ENCODE measurements at places on chromosomes 16 and 17.
A peak's percentile ranks its signal among the peaks of the same experiment; 100 is the strongest.

GRCh38 chr17:64777415-64778239 is 115.5 kb upstream of the SMURF2 start:
- no peak for DNase-seq

- DNase-seq = no peak
These were observed 68.6 kb downstream of the CCDC182 start for GRCh38 chr17:57676543-57676942.

DNA sequence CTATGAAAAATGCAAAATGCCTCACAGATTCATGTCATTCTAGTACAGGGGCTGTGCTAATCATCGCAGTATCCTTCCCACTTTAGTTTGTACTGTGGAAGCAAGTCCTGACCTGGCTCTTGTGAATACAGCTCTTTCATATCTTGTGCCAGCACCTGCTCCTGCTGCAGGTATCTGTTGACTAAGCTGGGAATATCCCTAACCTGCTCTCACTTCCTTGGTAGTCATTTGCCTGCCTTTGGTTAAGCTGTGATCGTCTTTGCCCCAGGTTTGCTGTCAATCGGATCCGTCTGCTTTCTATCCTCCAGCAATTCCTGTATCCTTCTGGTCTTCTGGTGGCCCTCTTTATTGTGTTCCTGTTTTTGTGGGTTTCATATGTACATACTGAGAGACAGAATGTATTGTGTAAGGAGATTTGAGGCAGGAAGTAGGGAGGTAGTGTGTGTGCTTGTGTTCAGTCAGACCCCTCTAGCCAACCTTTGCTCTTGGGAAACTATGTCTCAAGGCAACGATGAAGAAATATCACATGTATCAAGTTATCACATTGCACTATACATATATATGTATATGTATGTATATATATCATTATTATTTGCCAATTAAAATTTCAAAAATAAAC is 7.7 kb upstream of the GINS3 start:
- DNase-seq = no peak

DNA sequence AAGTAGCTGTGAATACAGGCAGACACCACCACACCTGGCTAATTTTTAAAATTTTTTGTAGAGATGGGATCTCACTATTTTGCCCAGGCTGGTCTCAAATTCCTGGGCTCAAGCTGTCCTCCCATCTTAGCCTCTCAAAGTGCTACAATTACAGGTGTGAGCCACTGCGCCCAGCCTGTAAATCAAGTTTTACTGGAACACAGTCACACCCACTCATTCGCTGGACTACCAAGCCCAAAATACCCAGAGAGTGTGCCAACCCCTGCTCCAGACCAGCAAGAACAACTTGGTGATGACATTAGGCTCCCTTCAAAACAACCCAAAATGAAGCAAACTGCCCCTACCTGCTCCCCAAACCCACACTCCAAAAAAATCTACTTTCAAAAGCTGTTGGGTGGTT is 36.0 kb downstream of the TVP23A start:
- no peak for DNase-seq

DNA sequence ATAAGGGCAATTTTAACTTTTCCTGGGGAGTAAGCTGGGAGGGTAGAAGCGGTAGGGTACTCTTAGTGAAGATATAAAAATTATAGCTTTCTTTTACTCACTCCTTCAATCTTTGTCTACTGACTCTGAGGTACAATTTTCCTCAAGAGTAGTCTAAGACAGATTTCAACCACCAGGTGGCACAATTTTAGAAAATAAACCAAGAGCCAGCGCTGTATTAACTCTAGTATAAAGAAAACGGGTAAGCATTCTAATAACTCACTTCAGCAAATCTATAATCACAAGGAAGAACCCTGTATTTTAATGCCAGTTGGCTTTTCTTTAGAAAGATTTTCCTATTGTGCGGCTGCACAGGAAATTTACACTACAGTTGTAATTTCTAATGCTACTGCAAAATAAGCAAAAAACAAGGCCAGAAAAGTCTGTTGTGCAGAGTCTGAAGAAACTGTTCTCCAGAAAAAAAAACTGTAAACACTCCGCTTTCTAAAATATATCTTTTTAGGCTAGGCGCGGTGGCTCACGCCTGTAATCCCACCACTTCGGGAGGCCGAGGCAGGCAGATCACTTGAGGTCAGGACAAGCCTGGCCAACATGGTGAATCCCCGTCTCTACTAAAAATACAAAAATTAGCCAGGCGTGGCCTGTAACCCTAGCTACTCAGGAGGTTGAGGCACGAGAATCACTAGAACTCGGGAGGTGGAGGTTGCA is 1.9 kb downstream of the CMC2 start:
- DNase-seq = no peak

DNA sequence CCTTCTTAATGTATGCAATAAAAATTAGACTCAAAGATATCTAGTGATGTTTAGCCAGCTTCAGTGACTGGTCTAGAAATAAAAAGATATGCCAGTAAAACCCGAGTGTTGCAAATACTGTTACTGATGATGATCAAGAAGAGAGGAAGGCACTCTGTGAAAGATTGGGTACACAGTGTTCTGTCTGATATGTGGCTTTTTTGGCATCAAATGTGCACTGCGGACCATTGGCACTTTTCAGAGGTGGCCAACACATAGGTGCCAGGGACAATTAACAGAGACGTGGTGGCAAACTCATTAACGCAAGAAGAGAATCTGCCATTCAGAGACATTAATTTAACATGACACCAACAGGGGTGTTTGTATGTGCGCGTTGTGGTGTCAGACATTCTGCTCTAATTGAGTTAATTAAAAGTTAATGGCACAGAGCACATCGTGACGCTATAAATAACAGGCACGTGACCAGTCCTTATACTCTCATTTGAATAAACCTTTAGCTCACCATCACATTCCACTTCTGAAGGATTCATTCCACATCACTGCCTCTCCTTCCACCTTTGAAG is 549.3 kb upstream of the HSBP1 start:
- DNase-seq = no peak

- DNase-seq = no peak
These were observed 448.6 kb upstream of the RBFOX1 start for GRCh38 chr16:6884002-6884401.

GRCh38 chr16:77386831-77387814 is 47.7 kb downstream of the ADAMTS18 start:
- no peak for DNase-seq

GRCh38 chr16:67181346-67181745 is 2.4 kb downstream of the MATCAP1 start:
- no peak for DNase-seq

- no peak for DNase-seq
These were observed 76.0 kb downstream of the GPR139 start for GRCh38 chr16:19997734-19998133.

- DNase-seq = no peak
These were observed 78.0 kb downstream of the GNAO1 start for GRCh38 chr16:56269281-56269680.

GRCh38 chr16:69253870-69254341 is 57.2 kb upstream of the VPS4A start:
- no peak for DNase-seq

GRCh38 chr16:57528499-57529390 is 7.6 kb downstream of the CCDC102A start:
- DNase-seq = no peak

GRCh38 chr17:61669522-61669921 is 78.5 kb upstream of the NACA2 start:
- DNase-seq = no peak

DNA sequence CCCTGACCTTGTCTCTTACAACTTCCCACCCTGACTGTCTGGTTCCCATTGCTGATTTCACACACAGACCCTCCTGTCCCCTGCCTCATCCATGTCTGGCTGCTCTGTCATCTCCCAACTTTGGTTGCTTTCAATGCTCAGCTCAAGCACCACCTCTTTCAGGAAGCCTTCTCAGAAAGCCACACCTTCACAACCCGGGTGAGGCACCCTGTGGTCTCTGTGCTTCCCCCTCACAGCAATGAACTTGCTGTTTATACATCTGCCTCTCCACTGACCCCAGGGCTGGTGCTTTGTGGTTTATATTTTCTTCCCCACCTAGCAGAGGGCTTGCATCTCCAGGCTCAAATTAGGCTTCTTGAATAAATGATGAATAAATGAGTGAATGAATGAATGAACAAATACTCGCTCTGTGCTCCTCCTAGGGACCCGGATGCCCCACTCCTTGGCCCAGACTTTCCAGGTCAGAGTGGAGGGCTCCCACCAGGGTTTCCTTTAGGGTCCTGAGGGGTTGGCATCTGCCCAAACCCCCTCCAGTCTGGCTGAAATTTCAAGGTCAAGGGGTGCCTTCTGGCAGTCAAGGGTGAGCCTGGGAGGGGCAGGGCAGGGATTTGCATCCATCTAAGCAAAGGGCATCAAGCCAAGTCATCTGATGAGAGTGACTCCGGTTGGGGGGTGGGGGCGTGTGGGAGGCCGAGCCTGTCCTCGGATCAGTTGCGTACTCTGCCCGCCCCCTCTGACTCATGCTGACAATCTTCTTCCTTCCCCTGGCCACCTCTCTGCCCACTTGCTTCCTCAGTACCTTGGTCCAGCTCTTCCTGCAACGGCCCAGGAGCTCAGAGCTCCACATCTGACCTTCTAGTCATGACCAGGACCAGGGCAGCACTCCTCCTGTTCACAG is at the start of gene ITGAX:
TSS of gene ITGAX (plus strand) at position 783 of the 898 bp plus-strand sequence. CDS start at position 862, 79 bp downstream.
- DNase-seq = peak; percentile 90

DNA sequence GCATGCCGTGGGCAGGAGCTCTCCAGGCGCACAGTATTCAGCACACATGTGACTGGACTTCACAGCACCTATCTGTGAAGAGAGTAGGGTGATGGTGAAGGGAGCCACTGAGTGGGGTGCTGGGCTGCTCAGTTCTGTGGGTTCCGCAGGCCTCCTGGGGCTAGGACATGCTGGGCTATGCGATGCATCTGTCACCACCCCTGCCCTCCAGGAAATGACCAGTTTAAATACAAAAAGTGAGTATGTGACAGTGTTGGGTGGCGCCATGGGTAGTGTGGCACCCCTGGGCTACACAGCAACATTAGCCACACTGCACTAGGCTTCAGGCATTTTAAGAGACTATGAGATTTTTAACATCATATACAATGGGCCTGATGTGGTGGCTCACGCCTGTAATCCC is 28.6 kb downstream of the MYLK3 start:
- DNase-seq = no peak

GRCh38 chr16:52634104-52634503 is 87.2 kb upstream of the TOX3 start:
- DNase-seq = no peak

DNA sequence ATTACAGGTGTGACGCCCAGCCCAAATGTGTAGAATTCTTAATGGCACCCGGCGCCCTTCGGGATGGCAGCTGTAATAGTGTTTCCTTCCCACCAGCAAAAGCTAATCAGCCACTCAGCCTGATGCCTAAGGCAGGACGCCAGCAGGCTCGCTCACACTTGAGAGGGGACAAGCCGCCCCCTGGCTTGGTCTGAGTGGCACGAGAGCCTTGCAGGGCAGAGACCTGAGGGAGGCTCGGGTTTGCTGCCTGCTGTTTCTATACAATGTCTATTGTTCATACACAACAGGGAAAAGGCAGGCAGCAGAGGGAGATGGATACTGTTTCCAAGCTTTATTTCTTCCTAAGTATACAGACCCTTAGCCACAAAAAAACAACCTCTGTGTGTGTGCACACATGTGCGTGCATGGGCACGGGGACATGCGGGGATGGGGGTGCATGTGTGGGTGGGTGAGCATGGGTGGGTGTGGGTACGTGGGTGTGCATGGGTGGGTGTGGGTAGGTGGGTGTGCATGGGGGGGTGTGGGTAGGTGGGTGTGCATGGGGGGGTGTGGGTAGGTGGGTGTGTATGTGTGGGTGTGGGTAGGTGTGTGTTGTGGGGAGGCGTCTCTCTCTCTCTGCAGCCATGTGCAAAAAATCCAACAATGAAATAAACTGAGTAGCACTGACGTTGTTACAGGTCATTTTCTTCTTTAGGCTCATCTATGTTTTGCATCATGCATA is 10.0 kb downstream of the SLC38A8 start:
- DNase-seq = no peak

DNA sequence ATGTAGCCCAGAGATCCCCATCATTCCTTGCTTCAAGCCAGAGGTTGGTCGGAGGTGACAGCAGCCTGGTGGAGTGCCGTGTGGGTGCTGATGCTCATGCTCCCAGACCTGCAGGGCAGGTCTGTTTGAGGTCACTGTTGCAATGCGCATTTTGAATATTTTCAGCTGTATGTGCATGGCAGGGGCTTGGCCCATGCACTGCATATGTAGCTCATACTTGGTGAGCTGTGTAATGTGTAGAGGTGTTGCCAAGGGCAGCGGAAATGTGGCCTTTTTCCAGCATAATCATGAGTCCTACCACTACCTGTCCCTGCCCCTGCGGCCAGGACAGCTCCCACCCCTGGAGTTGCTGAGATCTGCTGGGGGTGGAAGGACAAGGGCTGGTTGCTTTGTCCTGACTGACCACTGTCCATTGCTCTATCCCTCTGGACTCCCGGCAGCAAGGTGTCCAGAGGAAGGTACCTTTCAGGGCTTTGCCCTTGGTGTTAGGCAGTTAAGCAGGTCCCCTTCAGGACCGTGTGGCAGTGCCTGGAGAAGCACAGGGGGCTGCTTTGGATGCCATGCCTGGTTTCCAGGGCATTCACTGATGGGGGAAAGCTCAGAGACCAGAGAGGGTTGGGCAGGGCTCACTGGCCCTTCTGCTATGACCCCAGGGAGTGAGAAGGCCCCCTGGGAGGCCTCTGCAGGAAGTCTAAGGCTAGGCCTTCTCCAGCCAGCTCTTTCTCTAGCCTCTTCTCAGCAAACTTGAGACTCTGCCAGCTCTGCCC is 215.2 kb downstream of the NTN1 start:
- DNase-seq = no peak

DNA sequence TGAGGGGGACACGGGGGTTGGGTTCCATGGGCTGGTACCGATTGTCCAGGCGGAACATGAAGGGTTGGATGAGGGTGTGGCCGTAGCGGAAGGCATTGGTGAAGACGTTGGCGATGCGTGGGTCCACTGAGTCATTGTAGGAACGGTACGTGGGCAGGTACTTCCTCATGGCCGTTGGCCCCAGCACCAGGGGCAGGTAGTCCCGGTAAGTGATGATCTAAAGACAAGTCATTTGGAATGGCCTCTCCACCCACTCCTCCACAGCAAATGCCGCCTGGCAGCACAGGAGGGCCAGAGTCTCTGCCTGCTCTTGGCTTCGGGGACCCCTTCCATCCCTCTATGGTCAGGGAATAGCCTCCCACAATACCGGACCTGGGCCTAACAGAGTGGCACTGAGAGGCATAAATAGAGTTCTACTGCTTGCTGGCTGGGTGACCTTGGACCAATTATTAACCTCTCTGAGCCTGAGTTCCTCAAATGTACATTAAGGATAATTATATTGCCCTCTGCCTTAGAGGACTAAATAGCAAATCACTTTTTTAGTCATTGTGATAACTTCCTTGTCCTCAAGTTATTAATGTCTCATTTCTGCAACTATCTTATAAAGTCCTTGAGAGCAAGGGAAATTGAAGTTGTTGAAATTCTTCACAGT is 7.2 kb downstream of the MPO start:
- no peak for DNase-seq

- DNase-seq = no peak
These were observed 424 bp downstream of the C17orf100 start for GRCh38 chr17:6651919-6652452.

GRCh38 chr16:2471016-2471652 is at the start of gene NTN3:
Gene NTN3 (plus strand): TSS chr16:2471297. CDS start chr16:2471702, 405 bp downstream.
- no peak for DNase-seq

Measured in NK-92 treated with Interleukin-12 subunit alpha and Interleukin-12 subunit beta, amount 100 ng/mL, for 24 hours (cell line).